ENCODE measurements at places on chromosomes 7 and 10.

GRCh38 chr7:80098795-80099194, 35.8 kb upstream of the GNAI1 start:
- DNase-seq = no peak

DNA sequence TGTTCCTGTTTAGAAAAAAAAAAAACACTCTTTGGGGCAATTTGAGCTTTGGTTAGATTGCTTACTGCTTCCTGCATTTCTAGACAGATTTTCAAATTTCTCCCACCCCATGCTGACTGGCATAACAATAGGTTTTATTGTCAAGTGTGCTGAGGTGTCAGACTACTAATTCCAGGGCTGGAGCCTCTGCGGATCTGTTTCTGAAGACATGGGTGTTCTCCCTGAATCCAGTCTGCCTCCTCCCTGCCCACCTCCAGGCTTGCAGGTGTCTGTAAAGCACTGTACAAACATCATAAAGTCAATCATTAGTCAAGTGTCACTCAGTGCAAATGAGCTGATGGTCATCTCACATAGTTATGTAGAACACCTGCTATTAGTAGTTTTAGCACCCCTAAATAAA, 292.4 kb downstream of the GATA3 start:
- DNase-seq = no peak

GRCh38 chr7:85529831-85530230, 343.0 kb upstream of the SEMA3D start:
- no peak for DNase-seq

GRCh38 chr10:29057822-29058331, 231.0 kb upstream of the LYZL1 start:
- no peak for DNase-seq

- no peak for DNase-seq
These were observed 45.1 kb downstream of the CHN2 start for GRCh38 chr7:29239638-29240037.

DNA sequence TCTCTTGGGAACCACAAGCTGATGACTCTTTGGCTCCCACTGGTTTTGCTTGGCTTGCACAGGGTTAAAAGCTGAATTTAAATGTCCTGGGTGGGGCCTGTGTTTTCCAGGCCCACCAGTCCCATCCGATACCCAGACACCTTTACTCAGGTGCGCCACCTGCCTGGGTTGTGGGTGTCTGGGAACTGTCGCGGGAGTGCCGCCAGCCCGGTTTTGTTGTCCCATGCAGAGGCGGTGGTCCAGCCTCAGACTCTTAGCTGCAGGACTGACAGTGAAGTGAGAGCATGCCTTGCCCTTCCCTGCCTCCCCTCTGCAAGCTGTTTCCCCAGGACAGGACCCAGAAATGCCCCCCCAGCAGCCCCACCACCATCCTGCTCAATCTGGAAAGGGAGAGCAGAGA, 255.6 kb upstream of the ZNF32 start:
- no peak for DNase-seq

GRCh38 chr7:15041226-15041625, 138.7 kb upstream of the DGKB start:
- DNase-seq = no peak

DNA sequence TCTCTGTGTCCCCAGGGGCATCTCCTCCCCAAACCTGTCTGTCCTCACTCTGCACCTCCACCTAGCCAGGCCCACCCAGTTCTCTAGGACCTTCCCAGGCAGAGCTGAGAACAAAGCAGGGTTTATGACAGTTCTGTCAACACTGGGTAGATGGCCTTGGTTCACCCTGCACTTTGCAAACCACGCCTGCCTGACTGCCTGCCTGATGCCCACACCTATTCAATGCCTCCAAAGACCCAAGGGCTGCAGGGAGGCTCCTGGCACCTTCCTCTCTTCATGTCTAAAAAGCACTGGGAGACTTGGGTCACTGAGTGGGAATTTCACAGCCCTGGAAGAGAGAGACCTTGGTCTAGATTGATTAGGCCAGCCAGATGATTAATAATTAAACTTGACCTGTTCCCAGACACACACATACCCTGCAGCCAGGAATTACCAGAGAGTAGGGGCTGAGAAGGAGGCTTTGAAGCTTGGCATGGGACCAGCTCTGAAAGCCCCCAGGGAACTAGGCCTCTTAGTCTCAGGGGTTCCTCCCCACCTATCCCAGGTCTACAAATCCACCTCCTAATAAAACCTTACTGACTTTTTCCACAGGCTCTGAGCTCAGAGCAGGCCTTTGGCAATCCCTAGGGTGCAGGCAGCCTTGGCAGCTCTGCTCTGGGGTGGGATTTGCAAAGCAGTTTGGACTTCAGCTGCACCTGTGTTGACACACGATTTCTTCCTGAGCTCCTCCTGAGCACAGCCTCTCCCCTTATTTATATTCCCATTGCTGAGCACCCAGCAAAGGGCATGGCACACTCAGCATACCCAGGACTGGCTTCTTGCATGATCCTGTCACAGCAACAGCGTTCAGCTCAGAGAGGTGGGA, 25.7 kb upstream of the PDCD4 start:
- DNase-seq = no peak

- no peak for DNase-seq
These were observed 496.1 kb downstream of the CCSER2 start for GRCh38 chr10:84824525-84824924.

DNA sequence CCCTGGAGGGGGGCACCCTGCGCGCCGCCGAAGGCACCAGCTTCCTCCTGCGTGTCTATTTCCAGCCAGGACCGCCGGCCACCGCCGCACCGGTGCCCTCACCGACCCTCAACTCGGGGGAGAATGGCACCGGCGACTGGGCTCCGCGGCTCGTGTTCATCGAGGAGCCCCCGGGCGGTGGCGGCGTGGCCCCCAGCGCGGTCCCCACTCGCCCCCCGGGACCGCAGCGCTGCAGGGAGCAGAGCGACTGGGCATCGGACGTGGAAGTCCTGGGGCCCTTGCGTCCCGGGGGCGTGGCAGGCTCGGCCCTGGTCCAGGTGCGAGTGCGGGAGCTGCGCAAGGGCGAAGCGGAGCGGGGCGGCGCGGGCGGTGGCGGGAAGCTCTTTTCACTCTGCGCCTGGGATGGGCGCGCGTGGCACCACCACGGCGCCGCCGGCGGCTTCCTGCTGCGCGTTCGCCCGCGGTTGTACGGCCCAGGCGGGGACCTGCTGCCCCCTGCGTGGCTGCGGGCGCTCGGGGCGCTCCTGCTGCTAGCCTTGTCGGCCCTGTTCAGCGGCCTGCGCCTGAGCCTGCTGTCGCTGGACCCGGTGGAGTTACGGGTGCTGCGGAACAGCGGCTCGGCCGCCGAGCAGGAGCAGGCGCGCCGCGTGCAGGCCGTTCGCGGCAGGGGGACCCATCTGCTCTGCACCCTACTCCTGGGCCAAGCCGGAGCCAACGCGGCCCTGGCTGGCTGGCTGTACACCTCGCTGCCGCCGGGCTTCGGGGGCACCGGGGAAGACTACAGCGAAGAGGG, 594 bp downstream of the CNNM1 start:
- DNase-seq = no peak

DNA sequence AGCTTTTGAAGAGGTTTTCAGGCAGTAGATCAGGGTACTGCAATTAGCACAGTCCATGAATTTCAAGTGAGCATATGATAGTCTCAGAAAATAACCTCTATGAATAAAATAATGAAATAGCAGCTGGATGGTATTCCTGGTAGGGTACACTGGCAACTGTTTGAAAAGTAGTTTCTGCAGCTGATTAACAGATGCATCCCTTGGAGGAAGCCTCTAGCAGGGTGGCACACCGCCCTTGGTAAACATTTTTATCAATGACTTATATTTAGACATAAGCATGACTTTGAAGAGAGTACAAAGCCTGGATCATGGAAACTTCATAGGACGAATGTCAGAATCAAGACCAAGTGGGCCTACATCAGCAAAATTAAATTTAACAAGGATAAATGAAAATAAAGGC, 26.8 kb downstream of the WNT16 start:
- no peak for DNase-seq

DNA sequence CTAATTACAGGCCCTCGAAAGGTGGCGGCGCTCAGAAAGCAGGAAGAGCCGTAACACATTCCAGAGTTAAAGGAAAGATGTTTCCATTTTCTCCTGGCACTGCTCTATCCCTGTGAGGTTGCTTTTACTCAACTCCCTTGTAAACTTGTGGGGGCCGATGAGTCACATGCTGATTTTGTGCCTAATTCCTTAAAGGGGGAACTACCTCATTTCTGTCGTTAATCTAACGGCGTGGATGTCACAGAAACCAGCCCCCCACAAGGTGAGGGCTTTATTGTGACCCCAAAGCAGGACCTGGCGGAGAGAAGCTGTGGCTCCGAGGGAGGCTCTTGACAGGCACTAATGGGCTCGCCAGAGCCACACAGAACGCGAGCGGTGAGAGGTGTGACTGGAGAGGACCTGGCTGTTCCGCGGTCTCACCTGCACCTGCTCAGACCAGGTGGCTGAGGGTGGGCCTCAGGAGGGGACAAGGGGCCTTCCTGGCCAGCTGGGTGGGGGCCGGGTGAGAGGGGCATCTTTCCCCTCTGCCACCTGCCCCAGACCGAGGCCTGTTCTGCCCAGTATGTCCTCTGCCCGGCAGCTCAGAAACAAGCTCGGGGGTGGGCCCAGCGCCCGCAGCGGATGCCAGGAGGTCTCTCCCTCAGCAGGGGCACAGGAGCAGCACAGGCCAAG, 50.9 kb downstream of the CALML3 start:
- no peak for DNase-seq

GRCh38 chr7:140594131-140594691, 46.4 kb downstream of the DENND2A start:
- no peak for DNase-seq

- no peak for DNase-seq
These were observed 89.9 kb downstream of the CDH23 start for GRCh38 chr10:71486484-71487114.

DNA sequence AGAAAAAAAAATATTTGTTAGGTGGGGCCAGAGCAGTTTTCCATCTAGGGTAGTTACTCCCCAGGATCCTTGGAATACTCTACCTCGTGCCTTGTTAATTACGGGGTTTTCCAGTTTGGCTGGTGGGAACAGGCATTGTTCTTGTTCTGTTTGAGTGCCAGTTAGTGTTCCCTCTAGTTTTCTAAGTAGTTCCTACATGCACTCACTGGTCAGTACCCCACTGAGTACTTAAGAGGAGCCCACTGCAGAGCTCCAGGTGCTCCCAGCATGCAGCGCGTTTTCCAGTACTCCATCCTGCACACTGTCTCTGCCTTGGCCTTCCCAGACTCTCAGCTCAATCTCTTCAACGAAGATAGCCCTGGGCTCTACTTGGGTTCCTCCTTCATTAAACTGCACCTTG, 58.0 kb downstream of the AHCYL2 start:
- no peak for DNase-seq

DNA sequence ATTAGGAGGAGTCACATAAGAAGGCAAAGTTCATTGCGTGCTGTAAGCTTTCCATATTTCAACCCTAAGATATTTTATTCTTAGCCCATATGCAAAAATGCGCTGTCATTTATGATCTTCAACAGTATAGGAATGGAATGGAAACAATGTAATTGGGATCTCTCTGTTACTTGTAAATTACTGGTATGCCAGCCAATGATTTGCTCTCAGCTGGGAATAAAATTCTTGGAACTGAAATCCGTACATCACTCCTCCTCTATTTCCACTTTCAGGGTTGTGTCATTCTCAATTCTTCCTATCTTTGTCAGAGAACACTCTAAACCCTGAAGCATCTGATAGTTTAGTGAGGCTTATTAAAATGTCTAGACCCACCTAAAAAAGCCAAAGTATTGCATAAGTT, 80.7 kb upstream of the STEAP4 start:
- no peak for DNase-seq

DNA sequence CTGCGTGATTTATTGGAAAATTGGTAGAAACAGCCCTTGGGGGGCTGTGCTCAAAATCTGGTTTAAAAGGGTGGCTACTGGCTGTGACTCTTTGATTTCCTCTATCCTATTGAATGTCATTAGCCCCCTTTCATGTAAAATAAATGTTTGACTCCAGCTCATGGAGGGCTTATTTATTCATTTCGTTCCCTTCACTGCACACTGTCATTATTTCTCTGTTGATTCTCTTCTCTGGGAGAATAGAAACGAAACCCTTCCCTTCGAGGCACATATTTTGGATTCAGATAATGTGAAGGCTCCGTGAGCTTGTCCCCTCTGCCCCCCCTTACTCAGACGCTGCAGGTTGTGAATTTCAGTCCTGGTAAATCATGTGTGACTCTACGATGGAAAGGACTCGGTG, 203.9 kb upstream of the GPR26 start:
- no peak for DNase-seq

DNA sequence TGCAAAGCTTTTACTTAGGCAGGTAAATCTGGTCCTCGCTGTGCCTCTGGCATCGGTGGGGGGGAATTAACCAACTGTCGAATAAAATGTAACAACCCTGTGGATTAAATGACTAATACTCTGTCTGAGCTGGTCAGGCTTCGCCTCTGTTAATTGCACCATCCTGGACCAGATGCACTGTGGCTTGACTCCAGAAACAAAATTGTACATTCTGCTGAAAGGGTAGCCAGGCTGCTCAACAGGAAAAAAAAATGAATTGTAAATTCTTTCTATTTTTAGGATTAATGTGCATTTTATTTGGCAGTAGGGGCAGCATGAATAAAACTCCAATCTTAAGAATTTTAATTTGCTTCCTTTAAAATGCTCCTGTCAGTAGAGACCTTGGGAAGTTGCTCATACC, 389.4 kb downstream of the SORCS1 start:
- DNase-seq = no peak

GRCh38 chr7:108286290-108286904, 156.2 kb upstream of the LAMB4 start:
- DNase-seq = no peak

GRCh38 chr10:91077549-91078071, 142.9 kb upstream of the PCGF5 start:
- no peak for DNase-seq

GRCh38 chr10:72175149-72175548, 40.7 kb upstream of the ANAPC16 start:
- no peak for DNase-seq

DNA sequence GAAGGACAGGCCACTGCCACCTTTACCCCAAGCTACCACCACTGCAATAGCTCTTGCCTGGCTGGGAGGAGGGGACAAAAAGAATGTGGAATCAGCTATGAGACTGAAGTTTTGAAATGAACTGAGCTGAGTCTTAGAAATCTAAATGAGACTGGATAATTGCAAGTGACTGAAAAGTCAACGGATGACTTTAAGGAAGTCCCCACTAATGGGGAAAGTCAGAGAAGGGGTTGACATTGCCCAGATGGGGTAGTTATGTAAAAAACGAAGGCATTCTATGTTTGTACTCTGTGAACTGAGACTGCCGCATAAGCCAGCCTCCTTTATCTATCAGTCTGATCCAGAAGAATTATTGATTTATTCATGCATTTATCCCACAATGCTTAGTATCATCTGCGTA, 67.2 kb downstream of the RBM20 start:
- DNase-seq = no peak

- no peak for DNase-seq
These were observed 48.7 kb downstream of the ANK3 start for GRCh38 chr10:60340973-60341372.

Measured in stimulated activated CD8-positive, alpha-beta memory T cell treated with anti-CD3 and anti-CD28 coated beads, Interleukin-12 subunit alpha, Interleukin-12 subunit beta, amount 100 ng/mL, for 1 hour (primary cell).